ENCODE measurements at places on chromosomes 2 and 18. TPM values are rescaled to one million over a fixed set of nuclear protein-coding genes. Genes with fewer than 3 reads are reported as not detected.

LCT gene
- total RNA-seq, result 0.33 TPM

GRCh38 chr2:237558961-237559641 is 7.3 kb upstream of the PRLH start:
- no peak for DNase-seq

CNGA3 gene
- not detected for total RNA-seq

ABCB11 gene
- not detected for total RNA-seq

- no peak for DNase-seq
These were observed 13.8 kb downstream of the FAM210A start for GRCh38 chr18:13712400-13713131.

DLX1 gene
- not detected for total RNA-seq

PAIP2B gene
- total RNA-seq, result 0.78 TPM

- DNase-seq, result no peak
These were observed 16.1 kb downstream of the PPP3R1 start for GRCh38 chr2:68236103-68236734.
